Caki2 (cell line): ENCODE measurements at places on chromosomes 11 and 22.

- no peak for DNase-seq
Observed at GRCh38 chr22:50089682-50090411, at the start of gene MOV10L1. Gene MOV10L1 (plus strand): TSS chr22:50090006. CDS start chr22:50090089, 83 bp downstream.

GRCh38 chr11:64768300-64768694 lies 8.5 kb upstream of the PYGM start:
- DNase-seq: no peak

DNA sequence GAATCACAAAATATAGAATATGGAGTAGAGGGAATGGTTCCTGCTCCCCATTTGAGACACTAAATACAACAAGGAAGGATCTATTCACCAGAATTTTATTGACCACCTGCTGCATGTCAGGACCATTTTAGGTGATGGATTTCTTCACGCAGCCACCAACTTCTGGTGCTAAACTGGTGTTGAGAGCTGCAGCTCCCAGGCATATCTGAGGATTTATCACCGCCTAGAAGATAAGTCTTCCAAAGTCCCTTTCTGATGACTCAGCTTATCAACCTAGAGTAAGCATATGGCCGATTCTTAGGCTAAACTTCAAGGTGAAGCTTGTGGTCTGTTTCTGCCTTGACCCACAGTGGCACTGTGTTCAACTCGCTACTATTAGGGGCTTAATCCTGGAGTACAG lies 6.7 kb downstream of the DDI1 start:
- no peak for DNase-seq

DNA sequence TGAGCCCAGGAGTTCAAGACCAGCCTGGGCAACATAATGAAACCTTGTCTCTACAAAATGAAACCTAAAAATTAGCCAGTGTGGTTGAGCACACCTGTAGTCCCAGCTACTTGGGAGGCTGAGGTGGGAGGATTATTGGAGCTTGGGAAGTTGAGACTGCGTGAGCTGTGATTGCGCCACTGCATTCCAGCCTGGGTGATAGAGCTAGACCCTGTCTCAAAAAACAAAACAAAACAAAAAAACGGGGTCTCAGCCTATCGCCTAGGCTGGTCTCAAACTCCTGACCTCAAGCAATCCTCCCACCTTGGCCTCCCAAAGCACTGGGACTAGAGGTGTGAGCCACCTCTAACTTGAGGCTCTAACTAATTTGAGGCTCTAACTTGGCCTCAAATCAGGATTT lies 13.6 kb downstream of the PPIL2 start:
- no peak for DNase-seq

DNA sequence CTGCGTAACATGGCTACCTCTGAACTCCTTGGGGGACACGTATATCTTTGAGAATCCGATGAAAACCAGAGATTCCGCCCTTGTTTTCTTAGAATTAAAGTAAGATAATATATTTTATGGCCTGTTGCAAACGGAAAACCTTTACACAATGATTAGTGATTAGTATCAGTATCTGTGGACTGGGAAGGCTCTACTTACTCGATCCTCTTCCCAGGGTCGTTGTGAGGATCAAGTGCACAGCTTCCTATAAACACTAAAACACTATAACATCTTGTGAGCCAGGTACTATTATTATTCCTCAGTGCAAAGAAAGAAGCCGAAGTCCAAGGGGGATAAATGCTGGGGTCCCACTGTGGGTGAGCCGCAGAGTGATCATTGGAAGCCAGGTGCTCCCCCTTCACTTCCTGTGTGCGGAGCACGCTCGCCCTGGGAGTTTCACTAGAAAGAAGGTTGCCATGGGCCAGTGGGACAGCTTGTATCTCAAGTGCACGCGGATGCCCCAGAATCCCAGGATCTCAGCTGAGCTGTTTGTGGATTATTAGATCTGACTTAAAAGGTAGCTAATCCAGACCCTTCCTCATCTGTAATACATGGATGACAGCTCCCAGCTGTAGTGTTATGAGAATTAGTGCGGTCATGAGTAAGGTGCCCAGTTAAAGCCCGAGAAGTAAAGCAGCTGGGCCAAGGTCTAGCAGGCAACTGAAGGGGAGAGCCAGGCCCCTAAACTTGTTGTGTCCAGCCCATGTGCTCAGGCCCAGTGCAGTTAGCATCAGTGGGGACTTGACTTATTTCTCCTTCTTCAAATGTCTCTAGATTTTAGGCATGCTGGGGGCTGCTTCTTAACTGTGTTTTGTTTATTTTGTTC lies 839 bp downstream of the CBY1 start:
- peak; percentile 19 for DNase-seq

DNA sequence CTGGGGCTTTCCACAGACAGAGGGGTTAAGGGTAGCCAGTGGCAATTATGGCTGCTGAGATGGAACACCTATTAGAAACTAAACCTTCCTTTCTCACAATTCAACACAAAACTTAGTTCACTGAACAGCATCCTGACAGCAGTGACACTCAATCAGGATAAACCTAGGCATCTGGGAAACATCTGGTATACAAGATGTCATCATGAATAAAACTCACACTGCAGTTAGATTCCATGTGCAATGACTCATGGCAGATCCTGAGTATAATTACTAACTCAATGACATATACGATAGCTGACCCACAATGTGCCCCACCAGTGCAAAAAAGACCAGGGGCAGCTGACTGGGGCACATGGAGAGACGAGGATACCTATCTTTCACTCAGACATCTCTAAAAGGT lies 17.7 kb downstream of the RBFOX2 start:
- peak; percentile 16 for DNase-seq

GRCh38 chr11:313787-314553 lies at the start of gene IFITM1:
Gene IFITM1 (plus strand): TSS chr11:314040. CDS start chr11:314171, 131 bp downstream.
- peak; percentile 42 for DNase-seq

DNA sequence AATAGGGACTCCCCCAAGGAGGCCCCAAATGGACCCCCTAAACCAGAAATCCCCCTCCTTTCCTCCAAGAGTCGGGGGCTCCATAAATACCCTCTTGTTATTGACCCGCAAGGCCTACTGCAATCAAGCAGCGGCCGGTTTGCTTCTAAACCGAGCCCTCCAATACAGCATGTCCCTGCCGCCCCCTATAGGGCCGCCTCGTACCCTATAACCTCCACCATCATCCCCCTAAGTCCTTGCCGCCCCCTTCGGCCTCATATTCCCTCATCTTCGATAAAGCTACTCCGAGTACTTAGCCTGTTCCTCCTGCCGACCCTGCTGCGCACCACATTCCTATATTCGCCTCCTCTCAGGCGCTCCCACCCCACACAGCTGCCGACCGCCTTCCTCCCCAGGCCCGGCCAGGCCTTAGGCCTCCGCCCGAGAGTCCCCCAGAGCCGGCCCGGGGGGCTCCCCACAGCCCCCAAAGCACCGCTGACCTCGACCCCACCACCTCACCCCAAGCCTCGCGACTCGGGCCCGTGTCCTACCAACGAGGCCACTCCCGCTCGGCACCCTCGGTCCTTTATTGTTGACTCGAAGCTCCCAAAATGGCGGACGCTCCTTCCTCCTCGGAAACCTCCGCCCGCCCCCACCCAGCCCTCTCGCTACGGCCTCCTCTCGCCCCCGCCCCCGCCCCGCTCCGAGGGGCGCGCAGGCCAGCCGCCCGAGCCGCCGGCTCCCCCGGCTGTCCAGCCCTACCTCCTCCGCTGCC lies 430 bp downstream of the DDX6 start:
- DNase-seq: peak; percentile 62

GRCh38 chr11:10208131-10208575 lies 85.9 kb downstream of the SBF2 start:
- peak; percentile 50 for DNase-seq

- no peak for DNase-seq
Observed at GRCh38 chr11:44848203-44848962, 102.3 kb downstream of the TP53I11 start.

- peak; percentile 11 for DNase-seq
Observed at GRCh38 chr11:10076458-10077141, 217.4 kb downstream of the SBF2 start.

GRCh38 chr11:14443638-14444037 lies 56.0 kb downstream of the COPB1 start:
- peak; percentile 66 for DNase-seq

GRCh38 chr11:65496304-65497140 lies 2.3 kb upstream of the MALAT1 start:
- DNase-seq: peak; percentile 33

DNA sequence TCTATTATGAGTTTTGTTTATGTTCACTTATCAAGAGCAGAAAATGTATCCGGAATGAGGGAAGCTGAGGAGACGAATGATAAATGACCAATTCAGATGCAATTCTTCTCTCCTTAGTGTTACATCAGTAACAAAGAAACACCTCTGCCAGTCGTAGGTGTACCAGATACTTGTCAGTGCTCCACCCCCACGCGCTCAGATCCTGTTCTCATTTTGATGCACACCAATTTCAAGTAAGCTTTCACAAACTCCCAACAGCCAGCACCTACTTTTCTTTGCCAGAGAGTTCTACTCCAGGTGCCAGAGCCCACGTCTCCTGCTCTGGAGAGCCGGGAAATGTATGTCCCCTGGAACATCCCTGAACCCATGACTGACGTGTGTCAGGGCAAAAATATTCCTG lies 43.7 kb downstream of the OR8B12 start:
- DNase-seq: no peak

DNA sequence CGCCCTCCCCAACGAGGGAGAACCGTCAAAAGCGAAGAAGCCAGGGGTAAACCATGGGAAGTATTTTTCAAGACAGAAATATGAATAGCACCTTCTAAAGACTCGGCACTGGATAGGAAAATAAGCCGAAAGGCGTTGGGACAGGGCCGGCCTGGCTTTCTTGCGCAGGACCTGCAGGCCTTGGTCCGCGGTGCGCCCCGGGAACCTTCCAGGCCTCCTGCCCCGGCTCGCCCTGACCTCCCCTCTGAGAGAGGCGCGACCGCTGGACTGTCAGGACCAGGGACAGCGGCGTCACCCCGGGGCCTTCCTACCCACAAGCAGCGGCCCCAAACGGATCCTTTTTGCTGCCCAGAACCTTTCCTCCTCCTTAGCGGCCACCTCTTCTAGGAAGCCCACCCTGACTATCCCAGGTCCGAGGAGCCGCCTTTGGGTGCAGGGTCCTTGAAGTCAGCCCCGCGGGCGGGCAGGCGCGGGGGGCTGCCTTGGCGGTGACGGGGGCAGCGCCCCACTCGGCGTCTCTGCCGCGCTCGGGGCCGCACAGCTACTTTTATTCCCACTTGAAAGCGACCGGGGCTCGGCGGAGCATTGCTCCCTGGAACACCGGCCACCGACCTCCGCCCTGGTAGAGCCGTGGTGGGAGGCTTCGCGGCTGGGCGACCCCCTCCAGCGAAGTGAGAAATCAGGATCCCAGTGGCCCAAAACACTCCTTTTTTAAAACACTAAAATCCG lies 650 bp upstream of the MAPK11 start:
- DNase-seq: peak; percentile 74

DNA sequence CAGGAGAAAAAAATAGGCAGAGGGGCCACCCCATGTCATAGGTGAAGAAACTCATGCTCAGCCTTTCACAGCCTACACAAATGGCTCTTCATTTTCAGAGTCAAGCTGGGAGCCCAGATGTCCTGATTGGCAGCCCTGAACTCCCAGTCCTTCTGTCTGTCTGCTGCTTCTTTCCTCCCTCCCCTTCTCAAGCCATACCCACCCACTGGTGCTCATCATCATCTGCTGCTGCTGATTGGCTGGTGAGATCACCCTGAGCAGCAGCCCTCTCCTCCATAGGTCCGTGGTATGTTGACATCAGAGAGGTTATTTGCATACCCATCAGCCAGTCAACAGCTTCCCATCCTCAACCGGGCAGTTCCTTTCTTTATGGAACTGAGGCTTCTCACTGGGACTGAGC lies 46.1 kb upstream of the PRDM11 start:
- DNase-seq: peak; percentile 68

GRCh38 chr11:116275635-116276034 lies 497.2 kb downstream of the BUD13 start:
- DNase-seq: peak; percentile 28

DNA sequence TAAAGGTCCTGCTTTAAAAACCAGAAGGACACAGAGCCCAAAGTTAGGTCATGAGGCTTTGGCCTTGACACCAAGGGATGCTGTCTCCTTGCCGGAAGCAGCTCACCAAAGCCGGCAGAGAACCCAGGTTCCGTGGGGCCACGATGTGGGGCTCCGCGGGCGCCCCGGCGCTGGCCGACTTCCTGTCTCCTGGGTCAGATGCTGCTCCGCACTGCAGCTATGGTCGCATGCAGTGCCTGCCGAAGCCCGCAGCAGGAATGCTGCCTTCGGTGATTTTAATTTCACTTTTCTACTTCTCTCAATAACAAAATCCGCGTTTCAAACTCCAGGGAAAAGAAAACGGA lies 454 bp upstream of the OTUB1 start:
- DNase-seq: no peak

DNA sequence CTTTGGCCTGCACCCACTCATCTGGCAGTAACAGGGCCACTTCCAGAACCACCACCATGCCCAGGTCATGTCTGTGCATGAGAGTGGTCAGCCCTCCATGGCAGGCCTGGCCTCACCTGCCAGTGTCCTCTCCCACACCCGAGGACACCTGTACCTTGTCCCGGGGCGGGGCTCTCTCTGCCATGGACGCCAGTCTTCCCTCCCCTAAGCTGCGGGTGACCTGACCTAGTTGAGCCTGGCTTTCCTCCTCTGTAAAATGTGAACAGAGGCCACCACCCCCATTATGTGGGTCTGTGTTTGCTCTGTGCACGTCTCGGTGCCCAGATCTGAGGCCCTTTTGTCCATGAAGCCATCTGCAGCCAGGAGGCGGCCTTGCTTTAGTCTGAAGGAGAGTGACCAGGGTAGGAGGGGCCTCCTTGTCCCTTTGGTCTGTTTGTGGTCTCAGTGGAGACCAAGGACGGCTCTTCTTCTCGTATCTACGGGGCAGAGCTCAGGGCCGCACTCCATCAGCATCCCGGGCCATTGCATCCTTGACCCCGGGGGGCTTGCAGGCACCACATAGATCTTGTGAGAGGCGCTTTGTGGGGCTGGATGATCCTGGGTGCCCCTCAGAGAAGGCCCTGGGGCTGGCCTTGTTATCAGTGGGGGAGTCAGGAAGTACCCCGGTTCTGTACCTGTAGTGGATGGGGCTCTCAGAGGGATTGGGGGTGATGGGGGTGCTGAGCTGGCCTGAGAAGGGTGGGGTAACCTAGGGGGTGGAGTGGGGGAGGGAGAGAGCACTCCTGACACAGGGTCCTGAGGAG lies 121.6 kb downstream of the KCNQ1 start:
- DNase-seq: no peak

DNA sequence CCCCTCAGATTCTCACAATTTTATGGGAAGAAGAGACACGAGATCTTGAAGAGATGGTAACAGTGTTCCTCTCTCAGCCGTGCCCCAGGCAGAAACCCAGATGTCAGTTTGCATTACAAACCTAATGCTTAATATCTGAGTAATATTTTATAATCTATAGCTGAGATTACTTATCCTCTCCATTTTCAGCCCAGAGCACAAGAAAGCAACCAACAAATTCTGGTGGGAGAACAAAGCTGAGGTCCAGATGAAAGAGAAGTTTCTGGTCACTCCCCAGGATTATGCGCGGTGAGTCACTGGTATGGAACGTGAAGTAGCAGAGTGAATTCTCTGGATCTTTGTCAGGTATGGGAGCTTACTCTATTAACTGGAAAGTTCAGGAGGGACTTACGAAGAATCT lies 884 bp downstream of the CENATAC start:
- DNase-seq: peak; percentile 50
